ENCODE measurements at places on chromosomes 2 and 18.

GRCh38 chr2:212032032-212032431 is 506.6 kb downstream of the ERBB4 start:
- peak; percentile 70 for DNase-seq

DNA sequence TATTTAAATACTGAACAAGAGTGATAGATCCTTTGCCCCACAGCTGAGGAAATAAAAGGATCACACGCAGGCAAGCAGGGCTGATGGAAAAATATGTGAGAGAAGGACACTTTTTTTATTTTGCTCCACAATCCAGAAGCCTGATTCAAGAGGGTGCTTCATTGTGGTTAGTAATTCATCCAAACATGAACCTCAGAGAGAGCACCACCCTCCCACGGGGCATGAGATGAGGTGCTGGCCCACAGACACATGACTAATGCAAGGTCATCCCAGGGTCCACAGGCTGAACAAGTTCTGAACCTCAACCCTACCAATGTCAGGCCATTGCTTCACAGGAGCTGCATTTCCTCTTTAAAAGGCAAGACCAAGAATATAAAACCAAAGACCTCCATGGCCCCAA is 239.6 kb downstream of the MREG start:
- peak; percentile 89 for DNase-seq

GRCh38 chr2:133489641-133490410 is 78.4 kb downstream of the NCKAP5 start:
- no peak for DNase-seq

DNA sequence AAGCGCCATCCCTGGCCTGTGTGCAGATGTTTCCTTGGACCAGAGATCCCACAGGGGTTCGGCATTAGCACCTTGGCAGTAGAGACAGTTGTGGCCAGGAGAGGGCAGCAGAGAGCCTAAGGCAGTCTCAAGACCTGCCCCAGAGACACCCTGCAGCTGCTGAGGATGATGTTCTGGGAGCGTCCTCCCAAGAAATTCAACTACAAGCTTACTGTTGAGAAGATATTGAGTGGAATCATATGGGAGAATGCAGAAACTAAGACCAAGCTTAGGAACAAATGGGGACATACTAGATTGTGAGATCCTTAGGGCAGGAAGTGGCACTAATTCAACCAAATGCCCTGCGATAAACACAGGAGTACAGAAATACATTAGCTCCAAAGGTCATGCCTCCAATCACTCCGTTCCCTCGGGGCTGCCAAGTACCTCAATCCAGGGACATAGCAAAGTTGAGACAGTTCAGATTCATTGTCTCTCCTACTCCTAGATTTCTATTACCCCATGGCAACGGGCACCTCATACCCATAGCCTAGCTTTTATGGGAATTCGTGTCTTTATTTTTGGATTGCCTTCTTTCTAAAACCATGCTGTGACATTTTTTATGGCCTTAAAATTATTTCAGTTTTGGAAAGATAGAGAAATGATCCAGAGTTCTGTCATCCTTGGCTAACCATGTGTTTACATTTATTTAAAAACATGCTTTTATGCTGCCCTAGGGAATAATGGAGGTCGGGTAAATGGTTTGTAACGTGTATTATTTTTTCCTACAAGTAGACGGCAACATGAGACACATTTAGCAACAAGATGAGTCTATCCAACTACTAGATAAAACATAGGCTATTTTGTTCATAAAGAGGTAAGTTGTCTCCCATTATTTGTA is 2.2 kb upstream of the ERMN start:
- DNase-seq: peak; percentile 73

- no peak for DNase-seq
Observed at GRCh38 chr2:152814475-152815030, 96.1 kb downstream of the ARL6IP6 start.

DNA sequence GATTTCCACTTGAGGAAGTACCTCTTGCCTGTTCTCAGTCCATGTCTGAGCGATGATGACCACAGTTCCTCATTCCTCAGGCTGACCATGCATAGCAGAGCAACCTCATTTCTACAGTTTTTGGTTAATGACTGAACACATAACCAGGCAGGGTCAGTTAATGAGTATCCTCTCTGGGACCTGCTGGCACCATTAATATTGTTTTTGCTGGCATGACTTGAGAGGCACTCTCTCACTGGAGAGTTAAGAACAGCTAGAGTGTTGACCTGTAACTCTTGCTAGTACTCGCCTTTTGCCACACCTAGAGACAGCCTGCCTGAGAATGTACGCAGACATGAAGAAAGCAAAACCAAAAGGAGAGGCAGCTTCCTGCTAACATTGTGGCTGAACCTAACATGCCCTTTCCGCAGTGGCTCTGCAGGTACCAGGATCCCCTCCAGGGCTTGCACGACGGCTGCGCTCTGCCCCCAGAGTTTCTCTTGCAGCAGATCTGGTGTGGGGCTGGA is 23.9 kb downstream of the PECR start:
- peak; percentile 48 for DNase-seq

- peak; percentile 5 for DNase-seq
Observed at GRCh38 chr2:181656450-181657291, at the start of gene CERKL. CERKL (minus strand) TSS chr2:181657105; CDS start chr2:181657006, 99 bp downstream.

DNA sequence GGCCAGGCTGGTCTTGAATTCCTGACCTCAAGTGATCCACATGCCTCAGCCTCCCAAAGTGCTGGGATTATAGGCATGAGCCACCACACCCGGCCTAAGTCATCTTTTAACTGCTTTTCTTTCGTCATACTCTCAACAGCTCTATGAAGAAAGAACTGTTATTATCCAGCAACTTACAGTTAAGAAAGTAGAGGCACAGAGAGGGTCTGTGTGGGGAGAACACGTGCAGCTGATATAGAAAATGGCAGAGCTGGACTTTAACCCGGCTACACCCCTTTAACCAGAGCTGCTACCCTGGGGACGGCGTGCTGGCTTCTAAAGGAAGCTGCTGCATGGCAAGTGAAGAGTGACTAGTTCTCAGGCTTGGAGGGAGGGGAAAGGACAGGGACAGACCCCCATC is 25.5 kb downstream of the IGFBP2 start:
- no peak for DNase-seq

DNA sequence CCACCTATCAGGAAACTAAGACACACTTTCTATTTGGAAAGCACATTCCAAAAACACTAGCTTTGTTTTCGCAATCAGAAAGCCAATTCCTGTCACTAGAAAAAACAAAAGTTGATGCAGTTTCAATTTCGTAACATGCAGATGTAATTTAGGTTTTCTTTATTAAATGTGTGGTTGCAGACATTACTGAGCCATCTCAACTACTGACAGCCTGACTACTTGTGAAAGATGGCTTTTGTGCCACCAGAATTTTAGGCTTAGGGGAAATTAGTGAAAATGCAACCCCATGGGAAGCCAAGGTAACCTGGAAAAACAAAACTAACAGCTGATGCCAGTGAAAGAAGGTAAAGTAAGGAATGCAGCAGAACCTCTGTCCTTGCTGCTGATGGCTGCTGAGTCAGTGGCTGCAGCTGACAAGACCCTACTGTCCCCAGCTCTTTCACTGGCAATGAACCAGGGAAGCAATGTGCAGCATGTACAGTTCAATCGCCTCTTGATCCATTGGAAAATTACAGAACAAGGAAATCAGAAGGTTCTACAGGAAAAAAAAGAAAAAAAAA is 34.9 kb downstream of the FEZ2 start:
- peak; percentile 49 for DNase-seq

DNA sequence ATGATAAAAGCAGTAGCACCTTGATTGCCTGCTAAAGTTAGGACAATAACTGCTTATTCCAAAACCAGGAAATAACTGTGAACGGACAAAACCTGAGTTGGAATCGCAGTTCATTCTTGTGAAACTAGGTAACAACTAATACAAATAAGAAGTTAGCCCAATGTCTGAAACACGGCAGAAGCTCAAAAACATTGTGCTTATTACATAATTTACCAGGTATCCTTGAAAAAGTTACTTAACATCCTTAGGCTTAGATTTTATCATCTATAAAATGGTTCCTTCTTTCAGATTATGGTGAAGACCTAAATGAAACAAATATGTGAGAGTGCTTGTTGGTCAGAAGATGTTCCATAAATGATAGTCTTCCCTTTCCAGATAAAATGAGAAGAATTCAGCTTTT is 32.4 kb downstream of the RTN4 start:
- DNase-seq: no peak

GRCh38 chr2:233352141-233352842 is 2.0 kb upstream of the DGKD start:
- no peak for DNase-seq
